ENCODE measurements at places on chromosomes 5 and 9.

DNA sequence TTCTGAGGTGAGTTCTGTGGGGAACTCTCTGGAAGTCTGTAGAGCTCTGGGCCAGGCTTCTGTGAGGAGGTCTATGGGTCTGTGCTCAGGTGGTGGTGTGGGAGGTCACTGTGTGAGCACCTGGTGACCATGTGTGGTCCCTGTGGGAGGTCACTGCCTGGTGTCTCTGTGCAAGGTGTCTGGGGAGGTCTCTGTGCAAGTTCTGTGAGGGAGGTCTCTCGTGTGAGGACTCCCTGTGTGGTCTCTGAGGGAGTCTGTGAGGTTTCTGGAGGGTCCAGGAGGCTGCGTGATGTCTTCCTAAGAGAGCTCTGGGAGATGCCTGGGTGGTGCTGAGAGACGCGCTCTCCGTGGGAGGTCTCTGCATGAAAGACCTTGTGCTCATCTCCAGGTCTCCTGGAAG, 6.0 kb upstream of the SPATA31E1 start:
- no peak for DNase-seq

DNA sequence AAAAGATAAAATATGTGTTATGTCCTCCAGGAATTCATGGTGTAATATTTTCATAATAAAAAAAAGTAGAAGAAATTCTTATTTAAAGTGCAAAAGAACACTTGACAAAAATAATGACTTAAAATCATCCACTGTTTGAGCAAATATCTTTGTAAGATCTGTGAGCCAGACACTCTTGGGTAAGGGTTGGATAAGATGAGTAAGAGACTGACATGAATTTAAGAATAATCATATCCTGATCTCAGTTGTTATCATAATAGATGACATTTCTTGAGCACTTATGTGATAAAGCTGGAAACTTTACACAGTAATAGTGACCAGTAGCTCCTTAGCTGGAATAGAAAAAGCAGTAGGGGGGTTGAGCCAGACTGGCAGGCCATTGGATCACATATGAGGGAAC, 40.0 kb upstream of the ADRB2 start:
- no peak for DNase-seq

- no peak for DNase-seq
These were observed 14.9 kb upstream of the TMEM38B start for GRCh38 chr9:105679257-105680022.

- DNase-seq: no peak
These were observed 201.5 kb downstream of the C9orf50 start for GRCh38 chr9:129419382-129419899.

DNA sequence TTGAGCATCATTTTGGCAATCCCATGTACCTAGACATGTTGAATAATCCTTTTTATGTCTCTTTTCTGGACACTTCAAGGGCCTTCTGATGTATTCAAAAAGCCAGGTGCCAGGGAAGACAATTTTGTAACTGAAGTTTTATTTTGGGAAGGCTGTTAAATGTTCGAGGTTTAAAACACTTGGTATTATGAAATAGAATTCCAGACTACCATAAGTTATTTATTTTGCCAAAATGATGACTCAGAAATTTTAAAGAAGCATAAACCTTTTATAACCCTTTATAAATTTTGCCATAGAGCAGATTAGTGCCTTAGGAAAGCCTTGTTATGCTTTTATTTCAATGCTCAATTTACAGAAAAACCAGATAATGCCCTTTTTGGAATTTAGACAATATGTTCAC, 30.3 kb upstream of the UHRF2 start:
- DNase-seq: no peak

DNA sequence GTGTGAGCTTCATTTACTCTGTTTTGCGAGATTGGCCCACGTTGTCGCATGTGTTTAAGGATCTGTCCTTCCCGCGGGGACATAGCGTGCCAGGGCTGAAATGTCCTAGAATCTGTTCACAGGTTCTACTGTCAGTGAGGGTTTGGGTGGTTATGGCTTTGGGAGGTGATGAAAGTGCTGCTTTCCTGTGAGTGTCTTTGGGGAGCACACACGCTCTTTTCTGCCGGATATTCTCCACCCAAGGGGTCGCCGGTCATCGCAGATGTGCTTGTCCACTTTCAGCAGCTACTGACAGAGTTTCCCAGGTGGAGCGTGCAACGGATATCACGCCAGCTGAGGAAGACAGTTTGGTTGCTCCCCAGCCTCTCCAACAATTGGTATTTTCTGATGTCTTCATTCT, 32.1 kb downstream of the PROP1 start:
- no peak for DNase-seq

- DNase-seq: no peak
These were observed 9.5 kb upstream of the MRPS2 start for GRCh38 chr9:135490980-135491464.

- DNase-seq: no peak
These were observed 465.0 kb downstream of the MTRR start for GRCh38 chr5:8333977-8334376.

DNA sequence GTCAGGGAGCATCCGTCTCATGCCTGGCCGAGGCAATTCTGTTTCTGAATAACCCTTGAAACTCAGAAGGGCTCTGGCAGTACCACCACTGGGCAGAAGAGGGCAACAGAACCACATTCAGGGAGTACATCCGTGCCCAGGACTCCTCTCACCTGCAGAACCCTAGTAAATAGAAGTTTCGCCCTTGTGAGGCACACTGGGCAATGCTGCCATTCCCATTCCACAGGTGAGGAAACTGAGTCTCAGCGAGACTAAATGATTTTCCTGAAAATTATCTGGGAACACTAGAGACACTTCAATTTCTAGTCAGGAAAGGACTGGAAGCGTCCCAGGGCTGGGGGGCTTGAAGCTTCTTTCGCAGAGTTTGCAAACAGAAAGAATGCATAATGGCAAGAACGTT, 74.7 kb downstream of the FGF1 start:
- DNase-seq: peak; percentile 2

- DNase-seq: no peak
These were observed 116.8 kb downstream of the RGS3 start for GRCh38 chr9:113580041-113580953.

DNA sequence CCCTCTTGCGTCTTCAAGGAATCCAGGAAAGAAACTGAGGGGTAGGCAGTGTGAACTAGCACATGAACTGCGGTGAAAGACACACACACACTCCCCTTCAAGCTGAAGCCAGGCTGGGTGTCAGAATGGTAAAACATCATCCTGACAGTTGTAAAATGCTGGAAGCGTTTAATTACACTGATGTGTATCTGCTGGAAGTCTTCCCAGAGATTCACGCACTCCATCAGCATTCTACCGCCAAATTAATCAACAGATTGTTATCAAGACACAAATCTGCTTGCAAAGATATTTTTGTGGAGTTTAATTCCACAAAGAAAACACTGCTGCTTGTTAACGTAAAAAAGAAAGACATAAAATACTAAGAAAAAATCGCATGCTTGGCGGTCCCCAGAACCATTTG, 241.0 kb upstream of the NFIL3 start:
- DNase-seq: no peak

- DNase-seq: no peak
These were observed 6.8 kb upstream of the TOR2A start for GRCh38 chr9:127741831-127742434.

- DNase-seq: peak; percentile 22
These were observed 7.4 kb upstream of the IFNA1 start for GRCh38 chr9:21432672-21433425.

GRCh38 chr9:110143950-110144545, 63.9 kb downstream of the C9orf152 start:
- DNase-seq: no peak

- DNase-seq: no peak
These were observed 114.4 kb downstream of the PCSK1 start for GRCh38 chr5:96318569-96319110.

DNA sequence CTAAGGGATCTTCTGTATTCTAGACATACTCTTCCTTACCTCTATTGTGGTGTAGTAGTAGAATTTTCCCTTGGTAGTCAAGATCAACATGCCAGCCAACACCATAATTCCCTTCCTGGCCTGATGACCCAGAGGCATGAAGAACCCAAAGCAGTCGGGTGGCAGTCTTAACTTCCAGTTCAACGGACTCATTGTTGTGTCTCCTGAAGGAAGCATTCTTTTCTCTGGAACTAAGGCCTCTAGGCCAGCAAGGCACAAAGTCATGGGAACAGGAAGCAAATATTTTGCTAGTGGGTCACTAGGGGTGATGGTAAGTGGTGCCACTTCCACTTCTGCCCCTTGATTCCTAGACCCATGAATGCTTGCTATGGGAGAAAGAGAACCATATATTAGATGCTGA, 55.2 kb upstream of the DAPK1 start:
- DNase-seq: no peak

DNA sequence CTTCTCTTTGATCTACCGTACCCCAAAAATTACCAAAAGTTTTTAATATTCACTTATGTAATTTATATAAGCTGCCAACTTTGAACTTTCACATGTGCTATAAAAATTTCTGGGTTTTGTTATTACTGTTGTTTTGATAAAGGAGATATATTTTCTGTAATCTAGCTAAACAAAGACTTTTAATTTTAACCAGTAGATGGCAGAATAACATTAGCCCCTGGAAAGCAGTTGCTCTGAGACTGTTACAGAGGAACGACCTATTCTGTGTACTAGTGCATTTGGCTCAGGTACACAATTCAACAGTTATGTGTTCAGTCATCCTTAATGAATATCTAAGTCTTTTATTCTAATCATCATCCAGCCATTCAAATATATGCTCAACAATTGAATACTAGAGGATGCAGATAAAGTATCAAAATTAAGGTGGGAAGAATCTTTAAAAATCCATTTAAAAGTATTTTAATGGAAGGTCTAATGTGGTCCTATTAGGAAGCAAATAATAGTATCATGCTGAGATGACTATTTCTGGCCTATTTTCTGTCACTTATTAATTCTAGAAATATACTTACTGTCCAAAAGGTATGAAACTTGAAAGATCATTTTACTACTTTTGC, 8.6 kb downstream of the KLHL9 start:
- DNase-seq: peak; percentile 43

GRCh38 chr9:72627956-72628540, 106.6 kb downstream of the TMC1 start:
- no peak for DNase-seq

DNA sequence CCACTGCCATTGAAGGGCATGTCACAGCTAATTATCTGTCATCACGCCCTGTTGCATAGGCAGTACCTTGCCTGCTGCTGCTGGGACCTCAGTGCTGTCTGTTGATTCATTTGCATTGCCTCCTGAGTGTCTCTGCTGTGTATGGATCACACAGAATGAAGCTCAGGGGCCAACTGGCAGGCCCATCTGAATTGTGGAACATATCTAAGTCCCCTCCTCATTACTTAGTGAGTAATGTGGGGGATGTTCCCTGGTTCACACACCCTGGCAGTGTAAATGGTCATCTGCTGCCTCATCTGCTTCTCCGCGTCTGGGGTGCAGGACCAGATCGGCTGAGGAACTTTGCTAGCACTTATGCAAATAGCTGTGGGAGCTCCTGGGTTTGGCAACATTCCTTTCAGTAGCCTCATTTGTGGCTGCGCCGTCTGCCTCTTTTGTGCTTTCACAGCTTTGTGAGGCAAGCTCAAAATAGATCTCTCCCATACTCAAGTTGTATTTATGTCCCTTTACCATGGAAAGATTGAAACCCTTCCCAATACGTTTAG, 25.4 kb downstream of the TYRP1 start:
- DNase-seq: no peak

GRCh38 chr9:118637681-118638080, 731.6 kb downstream of the BRINP1 start:
- DNase-seq: no peak

- no peak for DNase-seq
These were observed 21.0 kb upstream of the ALDH1B1 start for GRCh38 chr9:38371495-38371894.

DNA sequence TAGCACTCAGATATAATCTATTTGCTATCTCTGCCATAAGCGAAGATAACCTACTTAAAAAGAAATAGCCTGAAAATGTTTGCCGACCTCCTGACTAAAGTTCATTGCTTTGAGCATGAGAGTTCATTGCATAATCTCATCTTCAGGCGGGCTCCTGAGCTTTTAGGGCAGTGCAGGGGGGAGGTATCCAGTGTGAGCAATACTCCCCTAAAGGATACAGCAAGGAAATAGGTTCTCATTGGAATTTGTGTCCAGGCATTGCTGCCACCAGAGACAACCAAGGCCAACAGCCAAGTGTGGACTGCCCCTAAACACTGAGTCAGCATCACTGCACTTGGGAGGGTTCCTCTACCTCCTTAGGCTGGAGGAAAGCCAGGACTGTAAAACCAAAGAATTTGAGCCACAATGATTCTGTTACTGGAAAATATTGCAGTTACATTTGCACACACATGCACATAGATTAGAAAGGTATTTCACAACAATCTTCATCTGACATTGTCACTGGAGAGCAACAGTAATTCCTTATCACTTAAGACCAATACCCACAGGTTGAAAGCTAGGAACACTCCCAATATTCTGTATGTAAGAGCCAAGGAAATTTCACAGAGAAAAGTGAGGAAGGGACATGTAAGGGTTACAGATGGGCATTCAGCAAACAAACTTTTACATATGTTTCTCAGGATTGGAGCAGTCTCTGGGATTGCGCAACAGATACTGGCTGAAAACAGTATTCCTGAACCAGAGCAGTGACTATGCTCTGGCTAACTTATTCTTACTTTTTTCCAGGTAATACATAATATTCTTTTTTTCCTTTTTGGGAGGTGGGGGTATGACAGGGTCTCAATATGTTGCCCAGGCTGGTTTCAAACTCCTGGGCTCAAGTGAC, 98.6 kb upstream of the TLE1 start:
- no peak for DNase-seq

DNA sequence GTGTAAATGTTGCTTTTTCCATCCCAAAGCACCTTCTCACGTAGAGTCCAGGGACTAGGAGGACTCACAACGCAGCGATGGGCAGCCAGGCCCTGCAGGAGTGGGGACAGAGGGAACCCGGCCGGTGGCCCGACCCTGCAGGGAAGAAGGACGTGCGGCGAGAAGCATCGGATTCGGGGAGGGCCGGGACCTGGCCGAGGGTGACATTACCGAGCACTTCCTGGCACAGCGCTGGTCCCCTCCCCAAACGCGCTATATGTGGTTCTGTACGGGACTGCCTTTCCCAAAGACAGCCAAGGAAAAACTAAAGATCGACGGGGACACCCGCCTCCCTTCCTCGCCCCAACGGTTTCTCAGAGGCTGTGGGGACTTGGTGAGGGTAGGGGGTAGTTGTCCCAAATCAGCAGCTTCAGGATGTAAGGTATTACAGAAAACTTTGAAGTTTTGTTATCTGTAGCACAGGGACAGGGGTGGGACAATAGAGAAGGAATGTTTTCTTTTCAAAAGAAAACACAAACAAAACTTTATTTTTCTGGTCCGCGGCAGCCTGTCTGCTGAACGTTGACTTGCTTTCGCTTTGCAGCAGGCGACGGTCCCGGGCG, 887 bp upstream of the MAP3K1 start:
- DNase-seq: peak; percentile 48

GRCh38 chr5:172506921-172507320, 52.6 kb upstream of the SH3PXD2B start:
- no peak for DNase-seq

All from GM06990 (cell line).